Right renal pelvis (tissue), 4 donors: ENCODE measurements at places on chromosomes 2 and 18.

- DNase-seq: no peak
Observed at GRCh38 chr2:96734880-96735583, 4.8 kb downstream of the LMAN2L start.

GRCh38 chr18:26791676-26792075 is 73.8 kb downstream of the AQP4 start:
- DNase-seq: no peak

DNA sequence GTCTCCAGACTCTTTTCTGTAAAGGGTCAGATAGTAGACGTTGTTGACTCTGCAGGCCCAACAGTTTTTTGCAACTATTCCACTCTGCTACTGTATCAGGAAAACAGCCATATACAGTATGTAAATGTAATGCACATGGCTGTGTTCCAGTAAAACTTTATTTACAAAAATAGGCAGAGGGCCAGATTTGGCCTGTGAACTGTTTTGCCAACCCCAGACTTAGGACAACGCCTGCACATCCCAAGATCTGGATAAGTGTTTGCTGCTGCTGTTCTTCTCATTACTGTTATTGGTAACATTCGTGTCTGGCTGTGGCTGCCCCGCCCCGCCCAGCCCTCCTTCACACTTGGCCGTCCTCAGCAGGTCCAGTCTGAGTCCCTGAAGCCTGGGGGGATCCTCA is 94.6 kb upstream of the MCFD2 start:
- DNase-seq: no peak

DNA sequence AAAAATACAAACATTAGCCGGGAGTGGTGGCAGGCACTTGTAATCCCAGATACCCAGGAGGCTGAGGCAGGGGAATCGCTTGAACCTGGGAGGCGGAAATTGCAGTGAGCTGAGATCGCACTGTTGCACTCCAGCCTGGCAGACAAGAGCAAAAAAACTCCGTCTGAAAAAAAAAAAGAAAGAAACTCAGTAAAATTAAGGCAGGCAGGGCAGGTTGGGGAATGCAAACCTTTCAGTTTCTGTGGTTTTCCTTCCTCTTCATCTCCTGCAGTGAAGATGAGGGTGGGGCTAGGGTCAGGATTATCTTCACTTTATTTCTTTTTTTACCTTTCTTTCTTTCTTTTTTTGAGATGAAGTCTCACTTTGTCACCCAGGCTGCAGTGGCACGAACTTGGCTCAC is 43.2 kb upstream of the PSME4 start:
- no peak for DNase-seq

DNA sequence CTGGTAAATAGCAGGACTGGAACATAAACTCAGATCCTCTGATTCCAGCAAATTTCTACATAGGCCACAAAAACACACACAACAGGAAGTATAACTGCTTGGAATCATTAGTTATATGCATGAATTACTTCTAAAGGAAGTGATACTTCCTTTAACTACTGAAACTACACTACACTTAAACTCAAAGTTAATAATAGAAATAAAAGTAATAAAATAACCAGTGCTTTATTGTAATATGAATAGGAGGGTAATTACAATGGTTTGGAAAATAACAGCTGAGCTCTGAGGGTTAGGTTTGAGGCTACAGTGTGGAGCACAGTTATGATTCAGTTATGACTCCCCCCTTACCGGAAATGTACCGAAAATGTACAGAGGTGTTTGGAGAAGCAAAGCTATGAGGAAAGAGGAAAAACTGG is 18.5 kb upstream of the POLI start:
- no peak for DNase-seq

- no peak for DNase-seq
Observed at GRCh38 chr2:113920996-113921395, 31.1 kb downstream of the ACTR3 start.

- DNase-seq: no peak
Observed at GRCh38 chr18:27983780-27984179, 193.2 kb downstream of the CDH2 start.

DNA sequence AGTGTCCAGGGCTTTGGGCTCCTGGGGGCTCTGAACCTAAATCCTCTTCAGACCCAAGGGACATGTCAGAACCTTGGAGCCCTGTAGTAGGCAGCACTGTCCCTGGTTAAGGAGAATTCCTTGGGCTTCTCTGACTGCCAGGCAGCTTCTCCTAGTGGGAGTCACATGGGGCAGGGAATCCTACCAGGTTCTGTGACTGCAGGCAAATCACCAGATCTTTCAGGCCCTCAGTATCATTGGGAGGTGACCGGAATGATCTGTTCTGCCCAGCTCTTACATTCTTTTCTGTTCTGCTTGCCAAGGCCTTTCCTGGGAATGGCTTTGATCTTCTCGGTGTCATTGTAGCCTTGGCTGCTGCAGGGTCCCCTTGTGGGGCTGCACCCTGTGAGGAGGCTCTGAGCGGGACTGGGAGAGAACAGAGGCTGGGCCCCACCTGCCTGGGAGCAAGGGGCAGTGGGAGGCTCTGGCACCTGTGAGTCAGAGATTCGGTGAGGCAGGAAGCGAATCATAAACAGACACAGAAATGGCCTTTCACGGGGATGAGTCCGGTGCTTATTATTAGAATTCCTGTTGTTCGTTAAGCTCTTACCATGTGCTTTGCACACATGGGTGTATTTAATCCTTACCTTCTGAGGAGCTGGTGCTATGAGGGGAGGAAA is 14.1 kb downstream of the CEP68 start:
- no peak for DNase-seq

GRCh38 chr2:45888167-45888566 is 236.7 kb downstream of the PRKCE start:
- no peak for DNase-seq

DNA sequence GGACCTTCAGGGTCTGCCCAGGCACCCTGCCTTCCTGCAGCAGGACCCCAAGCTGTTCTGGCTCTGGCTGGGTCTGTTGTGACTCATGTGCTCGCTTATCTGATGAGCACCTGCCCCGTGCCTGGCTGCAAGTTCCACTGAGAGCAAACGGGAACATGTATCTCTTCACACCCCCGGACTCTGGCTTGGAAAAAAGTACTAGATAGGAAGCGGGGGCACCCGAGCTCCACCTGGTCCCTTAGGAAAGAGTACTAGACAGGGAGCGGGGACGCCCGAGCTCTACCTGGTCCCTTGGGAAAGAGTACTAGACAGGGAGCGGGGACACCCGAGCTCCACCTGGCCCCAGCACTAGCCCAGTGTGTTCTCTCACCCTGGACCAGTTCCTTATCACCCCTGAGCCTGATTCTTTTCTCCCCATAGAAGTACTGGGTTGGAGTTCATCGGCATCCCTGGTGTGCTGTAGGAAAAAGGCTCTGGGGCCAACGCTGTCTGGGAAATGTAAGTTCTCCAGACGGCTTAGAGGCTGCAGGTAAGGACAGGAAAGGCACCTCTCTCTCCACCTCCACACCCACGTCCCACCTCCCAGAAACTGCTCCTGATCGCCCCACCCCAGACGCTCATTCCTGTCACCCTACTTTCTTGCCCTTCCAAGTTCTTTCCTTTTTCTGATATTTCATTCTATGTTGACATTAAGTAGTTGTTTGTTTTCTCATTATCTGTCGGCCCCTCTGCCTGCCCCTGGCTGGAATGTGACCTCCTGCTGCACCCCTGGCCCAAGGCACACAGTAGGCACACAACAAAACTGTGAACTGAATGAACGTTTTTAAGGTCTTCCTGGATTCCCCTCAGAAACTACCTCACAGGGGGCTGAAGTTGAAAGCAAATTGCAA is 40.2 kb downstream of the HDAC4 start:
- DNase-seq: no peak

DNA sequence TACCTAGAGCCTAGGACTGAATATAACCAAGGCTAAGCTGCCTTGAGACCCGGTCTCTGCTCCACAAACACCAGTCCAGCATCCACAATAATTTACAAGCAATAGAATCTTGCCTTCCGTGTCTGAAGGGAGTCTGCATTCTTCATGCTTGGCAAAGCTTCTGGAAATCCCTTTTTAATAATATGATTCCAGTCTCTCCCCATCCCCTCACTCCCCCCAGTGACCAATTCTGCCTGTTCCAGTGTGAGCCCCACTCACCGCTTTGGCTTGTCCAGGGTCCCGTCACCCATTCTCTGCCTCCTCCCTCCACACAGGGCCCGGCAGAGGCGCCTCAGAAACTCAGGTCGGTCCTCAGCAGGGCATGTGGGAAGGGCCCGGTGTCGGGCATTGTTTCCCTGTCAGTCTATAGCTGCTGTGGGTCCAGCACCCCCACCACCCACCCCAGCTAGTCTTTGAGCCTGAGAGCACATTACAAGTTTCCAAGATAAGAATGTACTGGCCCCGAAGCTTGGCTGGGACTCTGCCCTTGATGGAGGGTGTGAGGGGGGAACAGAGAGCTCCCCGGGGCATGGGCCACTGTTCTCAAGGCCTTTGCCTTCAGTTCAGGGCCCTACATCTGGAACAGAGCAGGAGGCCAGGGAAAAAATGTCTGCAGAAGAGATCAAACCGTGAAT is 129.7 kb upstream of the MYCN start:
- no peak for DNase-seq

DNA sequence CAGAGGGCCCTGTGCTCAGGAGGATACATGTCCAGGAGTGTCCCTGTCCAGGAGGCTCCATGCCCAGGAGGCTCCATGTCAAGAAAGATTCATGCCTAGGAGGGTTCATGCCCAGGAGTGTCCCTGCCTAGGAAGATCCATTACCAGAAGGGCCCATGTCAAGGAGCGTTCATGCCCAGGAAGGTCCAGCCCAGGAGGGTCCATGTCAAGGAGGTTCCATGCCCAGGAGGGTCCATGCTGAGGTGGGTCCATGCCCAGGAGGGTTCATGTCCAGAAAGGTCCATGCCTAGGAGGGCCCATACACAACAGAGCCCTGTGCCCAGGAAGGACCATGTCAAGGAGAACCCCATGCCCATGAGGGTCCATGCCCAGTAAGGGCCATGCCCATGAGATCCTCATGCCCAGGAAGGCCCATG is 7.0 kb downstream of the GPR35 start:
- DNase-seq: no peak

GRCh38 chr2:236351966-236352525 is 87.8 kb upstream of the ASB18 start:
- DNase-seq: no peak

DNA sequence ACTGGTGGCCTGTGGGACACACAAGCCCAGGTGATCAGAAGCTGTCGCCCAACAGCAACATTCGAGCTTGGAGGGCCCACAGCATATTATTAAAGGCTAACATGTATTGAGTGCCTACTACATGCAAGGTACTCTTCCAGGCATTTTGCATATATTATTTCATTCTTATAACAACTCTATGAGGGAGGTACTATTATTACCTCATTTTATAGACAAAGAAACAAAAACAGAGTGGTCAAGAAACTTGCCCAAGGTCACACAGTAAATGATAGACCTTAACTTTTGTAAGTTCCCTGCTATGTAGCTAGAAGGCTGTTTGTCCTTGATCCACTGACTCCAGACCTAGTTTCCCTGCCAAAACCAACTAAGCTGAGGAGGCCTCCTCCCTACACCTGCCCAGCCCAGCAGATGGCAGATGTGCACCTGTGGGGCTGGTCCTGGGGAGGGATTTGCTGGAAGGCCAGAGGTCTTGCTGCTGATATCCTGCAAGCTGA is 35.7 kb downstream of the KANSL3 start:
- no peak for DNase-seq

- no peak for DNase-seq
Observed at GRCh38 chr2:43332653-43333052, 106.2 kb upstream of the ZFP36L2 start.

DNA sequence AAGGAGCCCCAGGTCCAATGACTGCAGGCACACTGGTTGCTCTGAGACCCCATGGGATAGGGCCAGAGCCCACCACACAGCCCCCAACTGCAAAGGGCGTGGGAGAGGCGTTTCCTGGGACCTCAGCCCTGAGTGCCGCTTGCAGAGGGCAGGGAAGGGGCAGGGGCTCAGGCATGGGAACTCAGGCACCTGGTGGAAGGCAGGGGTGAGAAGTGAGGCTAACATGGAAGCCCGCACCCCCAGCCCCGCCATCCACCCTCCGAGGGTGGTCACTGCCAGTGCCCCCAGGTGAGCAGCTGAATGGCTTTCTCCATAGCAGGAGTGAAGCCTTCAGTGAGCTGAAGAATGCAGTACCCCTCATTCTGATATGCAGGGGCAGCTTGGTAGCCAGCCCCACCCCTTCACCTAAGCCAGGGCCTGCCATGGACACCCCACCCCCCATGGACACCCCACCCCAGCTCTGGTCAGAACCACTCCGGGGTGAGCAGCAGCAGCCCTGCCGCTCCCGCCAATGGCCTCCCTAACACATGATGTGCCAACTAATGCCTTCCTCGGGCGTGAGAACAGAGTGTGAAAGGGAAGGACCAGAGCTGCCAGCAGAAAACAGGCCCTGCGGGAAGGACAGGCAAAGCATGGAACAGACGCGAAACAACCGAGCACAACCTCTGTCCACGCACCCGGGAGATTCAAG is 6.6 kb downstream of the KIF1A start:
- no peak for DNase-seq

- DNase-seq: no peak
Observed at GRCh38 chr2:59398081-59398480, 1155.4 kb downstream of the BCL11A start.

GRCh38 chr2:204664708-204665121 is 119.4 kb downstream of the PARD3B start:
- DNase-seq: peak; percentile 13

- no peak for DNase-seq
Observed at GRCh38 chr2:65579506-65580235, 147.3 kb upstream of the SPRED2 start.

GRCh38 chr2:155703917-155704316 is 628.6 kb downstream of the NR4A2 start:
- DNase-seq: no peak

GRCh38 chr2:71548646-71549425 is 95.5 kb downstream of the DYSF start:
- DNase-seq: no peak

GRCh38 chr2:54855434-54855833 is 132.0 kb downstream of the EML6 start:
- DNase-seq: no peak

GRCh38 chr2:166491461-166491860 is 2.6 kb downstream of the SCN7A start:
- no peak for DNase-seq
